ENCODE measurements at places on chromosomes 2 and 18. TPM values are rescaled to one million over a fixed set of nuclear protein-coding genes. Genes with fewer than 3 reads are reported as not detected.

DNA sequence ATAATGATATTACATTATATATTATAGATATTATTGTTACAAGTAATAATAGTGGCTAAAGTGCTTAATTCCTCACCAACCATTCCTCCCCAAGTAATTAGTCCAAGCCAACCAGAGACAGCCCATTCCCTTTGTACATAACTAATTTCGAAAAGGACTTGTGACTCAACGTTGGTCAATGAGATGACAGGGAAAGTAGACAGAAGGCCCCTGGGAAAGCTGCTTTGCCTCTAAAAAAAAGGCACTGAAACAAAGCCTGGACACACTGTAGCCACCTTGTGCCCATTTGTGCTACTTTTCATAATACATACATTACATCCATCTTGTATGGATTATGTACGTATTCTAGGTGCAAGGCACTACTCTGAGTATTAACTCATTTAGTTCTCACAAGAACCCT lies 28.8 kb downstream of the COLEC12 start:
- DNase-seq, result no peak

- no peak for DNase-seq
These were observed 38.9 kb downstream of the KDM3A start for GRCh38 chr2:86480105-86480504.

DNA sequence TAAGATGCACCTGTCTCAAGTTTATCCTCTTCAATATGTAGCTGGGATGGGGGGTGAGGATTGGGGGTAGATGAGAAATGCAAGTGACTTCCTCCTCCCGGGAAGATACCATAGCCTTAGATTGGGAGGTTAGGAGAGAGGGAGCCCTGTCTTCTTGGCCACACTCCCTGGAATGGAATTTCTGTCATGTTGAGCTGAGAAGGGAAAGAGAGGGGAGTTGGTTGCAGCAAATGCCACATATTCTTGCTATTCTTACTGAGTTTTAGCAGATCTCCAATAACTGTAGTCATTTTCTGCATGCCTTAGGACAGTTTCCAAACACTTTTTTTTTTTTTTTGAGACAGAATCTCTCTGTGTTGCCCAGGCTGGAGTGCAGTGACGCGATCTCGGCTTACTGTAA lies 35.9 kb downstream of the TAF4B start:
- DNase-seq, result no peak

DNA sequence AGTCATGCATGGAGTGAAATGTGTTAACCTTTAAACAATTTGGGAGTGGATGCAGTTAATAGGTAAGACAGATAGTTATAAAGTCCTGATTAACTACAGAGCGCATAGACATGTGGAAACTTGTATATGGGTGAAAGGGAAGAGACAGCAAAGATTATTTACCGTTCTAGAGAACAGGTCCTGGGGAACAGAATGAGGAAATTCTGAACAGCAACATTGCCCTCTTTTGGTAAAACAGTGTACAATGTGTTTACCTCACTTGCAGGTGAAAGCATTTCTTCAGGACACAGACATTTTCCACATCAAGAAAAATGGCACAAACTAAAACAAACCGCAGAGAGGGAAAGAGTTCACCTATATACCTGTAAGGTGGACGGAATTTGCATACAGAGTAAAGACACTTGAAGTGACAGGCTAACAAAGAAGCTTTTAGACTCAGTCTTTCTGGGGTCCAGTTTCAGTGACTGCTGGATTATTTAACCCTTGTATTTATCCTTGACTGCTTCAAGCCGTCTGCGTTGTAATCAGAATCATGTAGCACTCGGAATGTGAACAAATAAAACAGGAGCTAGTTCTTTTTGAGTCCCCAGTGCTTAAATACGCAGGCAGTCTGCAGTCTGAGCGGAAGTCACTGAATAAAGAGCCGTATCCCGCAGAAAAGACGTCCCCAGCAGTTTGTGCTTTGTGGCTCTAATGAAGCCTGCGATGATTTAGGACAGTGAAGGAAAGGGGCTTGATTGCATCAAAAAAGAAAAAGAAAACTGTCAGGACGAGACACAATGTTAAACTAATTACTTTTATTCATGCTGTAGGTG lies 364.8 kb upstream of the GALNT5 start:
- peak; percentile 81 for DNase-seq

GRCh38 chr2:55718165-55719008 lies 24.7 kb upstream of the PNPT1 start:
- DNase-seq, result peak; percentile 47

Gene NUP35
- 23.8 TPM for polyA plus RNA-seq

DNA sequence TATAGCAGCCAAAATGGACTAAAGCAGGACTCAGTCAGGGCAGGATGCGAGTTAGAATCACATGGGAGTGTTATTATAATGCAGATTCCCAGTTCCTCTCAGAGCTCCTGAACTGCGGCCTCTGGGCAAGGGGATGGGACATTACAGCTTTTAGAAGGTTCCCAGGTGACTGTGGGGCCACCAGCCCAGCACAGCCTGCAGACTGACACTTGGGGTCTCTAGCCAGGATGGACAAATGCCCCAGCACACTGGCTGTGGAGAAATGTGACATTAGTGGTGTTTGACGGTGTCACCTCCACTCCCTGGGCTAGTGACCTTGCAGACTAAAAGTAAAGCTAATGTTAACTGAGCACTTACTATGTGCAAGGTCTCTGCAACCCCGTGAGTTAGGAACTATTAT lies 238.0 kb upstream of the HS6ST1 start:
- DNase-seq, result no peak

DNA sequence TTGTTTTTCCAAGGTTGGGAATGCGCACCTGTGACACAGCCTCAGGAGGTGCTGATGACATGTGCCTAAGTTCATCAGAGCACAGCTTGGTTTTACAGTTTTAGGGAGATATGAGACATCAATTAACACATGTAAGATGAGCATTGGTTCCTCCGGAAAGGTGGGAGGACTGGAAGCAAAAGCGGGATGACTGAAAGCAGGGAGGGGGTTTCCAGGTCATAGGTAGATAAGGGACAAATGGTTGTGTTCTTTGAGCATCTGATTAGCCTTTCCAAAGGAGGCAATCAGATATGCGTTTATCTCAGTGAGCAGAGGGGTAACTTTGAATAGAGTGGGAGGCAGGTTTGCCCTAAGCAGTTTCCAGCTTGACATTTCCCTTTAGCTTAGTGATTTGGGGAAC lies 26.3 kb downstream of the CAPG start:
- DNase-seq, result no peak

GRCh38 chr2:71702071-71702970 lies 249.0 kb downstream of the DYSF start:
- DNase-seq, result no peak

Gene STK36
- polyA plus RNA-seq, result 44.6 TPM

GRCh38 chr2:146661473-146662096 lies 1183.2 kb upstream of the ACVR2A start:
- DNase-seq, result no peak

DNA sequence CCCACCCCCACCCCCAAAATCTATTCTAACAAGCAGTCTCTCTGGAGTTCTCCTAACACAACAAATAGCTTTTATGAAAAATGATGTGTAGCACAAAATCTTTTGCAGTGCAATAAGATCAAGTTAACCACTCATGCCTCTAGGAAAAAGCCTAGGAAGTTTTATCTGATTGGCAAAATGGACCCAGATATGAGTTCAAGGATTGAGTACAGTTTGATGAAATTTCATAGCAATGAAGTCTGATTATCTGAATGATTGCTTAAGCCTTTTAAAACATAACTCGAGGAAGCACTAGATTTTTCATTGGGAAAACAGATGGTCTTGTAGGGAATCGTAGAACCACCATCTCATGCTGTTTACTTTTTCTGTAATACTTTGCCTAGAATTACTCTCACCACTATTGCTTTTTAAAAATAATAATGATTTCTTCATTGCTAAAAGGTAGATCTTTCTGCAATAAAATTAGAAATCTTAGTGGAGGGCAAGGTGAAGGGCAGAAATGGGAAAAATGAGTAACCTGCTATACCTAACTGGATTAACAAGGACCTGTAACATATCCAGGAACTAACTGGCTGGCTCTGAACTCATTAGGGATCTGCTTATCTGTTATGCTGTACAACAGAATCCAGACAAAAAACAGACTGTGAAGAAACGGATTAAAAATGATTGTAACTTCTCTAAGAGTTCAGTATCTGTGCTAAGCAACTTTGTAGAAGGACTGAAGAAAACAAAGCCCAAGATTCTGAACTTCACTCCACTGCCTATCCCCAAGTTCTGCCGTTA lies 73.7 kb upstream of the ETAA1 start:
- no peak for DNase-seq

GRCh38 chr2:11932048-11932512 lies 185.6 kb downstream of the LPIN1 start:
- no peak for DNase-seq

DNA sequence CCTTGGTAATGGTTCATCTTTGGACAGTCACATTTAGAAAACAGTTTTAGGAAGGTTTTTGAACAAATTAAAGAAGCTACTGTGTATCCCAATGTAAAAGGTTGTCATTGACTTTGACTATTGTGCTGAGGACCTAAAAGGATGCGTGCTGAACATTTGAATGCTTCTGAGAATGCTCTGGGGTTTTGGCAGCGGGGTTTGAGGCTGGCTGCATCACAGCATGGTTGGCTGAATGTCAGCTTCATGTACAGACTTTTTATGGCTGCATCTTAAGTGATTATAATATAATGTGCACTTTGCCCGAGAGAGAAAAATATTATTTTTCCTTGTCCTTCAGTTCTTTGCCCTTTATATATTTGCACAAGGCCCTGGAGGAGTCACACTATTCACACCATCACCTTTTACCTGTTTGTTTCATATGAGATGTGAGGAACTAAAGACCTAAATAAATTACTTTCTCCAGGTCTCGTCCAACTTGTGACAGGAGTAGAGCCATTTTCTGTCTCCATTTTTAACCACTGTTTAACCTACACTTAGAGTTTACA lies 125.9 kb downstream of the CCDC85A start:
- DNase-seq, result peak; percentile 73

Gene EGR4
- polyA plus RNA-seq, result 0.04 TPM

DNA sequence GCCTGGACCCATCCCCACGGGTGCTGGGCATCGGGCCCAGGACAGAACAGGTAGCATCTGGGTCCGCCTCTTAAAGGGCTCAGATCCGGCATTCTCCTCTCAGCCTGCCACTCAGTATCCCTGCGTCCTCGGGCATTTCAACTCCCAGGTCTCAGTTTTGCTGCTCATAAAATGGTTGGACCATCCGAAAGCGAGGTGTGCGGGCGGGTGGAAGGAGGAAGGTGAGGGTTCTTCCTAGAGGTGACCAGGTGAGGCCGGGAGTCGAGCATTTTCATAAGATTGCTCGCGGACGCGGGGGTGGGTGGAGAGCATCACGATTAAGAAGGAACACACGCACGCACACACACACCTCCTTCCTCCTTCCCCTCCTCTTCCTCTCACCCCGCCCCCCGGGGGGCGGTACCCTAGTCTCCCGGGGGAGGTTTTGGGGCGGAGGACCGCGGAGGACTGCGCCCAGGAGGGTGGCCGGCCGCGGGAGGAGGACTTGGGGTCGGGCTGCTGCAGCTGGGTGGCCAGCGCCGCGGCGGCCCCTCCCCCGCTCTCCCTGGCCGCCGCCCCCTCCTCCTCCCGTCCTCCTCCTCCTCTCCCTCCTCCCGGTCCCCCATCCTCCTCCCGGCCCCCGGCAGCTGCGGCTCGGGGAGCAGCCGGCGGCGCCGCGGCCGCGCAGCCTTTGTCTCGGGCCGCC lies 97.9 kb upstream of the GPR45 start:
- DNase-seq, result peak; percentile 13
